Posterior vena cava (tissue), 2 donors: ENCODE measurements at places on chromosomes 1 and 21.

DNA sequence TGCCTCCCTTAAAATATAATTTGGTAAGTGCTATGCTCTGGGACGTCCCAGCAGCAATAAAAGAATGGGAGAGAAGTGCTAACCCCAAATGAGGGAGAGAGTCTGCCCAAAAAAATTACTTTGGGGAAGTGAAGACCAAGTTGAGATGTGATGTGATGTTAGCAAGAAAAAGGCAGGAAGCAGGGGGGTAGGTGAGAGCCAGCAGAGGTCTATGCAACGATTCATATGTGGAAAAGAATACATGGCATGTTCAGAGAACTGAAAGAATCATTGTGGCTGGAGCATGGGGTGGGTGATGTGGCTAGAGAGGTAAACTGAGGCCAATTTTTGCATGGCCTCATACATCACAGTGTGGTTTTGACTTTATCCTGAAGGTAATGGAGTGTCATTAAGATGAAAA, 5.6 kb upstream of the CTPS1 start:
- no peak for DNase-seq

DNA sequence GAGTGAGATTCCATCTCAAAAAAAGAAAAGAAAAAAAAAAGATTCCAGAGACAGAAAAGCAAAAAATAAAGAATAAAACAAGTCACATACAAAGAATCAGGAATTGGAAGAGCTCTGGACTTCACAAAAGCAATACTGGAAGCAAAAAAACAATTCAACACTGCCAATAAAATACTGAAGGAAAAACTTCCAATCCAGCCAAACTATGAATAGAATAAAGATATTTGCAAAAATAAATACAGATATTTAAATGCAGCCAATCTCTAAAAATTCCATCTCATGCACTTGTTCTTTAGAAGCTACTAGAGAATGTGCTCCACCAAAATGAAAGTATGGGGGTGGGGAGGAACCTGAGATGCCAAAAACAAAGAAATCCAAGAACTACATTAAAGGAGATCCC, 29.4 kb upstream of the RBM34 start:
- no peak for DNase-seq

DNA sequence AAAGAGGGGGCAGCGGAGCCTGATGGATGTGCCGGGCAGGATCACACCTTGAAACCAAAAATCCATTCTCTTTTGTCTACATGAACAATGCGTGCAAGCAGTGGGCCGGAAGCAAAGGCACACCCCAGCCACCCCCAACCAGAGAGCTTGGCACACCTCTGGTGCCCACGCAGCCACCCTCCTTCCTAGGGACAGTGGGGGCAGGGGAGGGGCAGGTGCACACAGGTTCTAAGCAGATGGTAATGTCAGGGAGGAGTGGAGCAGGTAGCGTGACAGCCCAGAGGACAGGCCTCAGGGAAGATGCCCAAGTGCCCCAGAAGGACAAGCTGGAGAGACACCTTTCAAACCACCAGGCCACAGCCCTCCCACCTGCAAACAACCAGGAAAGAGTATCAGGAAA, 36.5 kb downstream of the SYF2 start:
- no peak for DNase-seq

GRCh38 chr1:191279266-191279800, 801.7 kb upstream of the BRINP3 start:
- no peak for DNase-seq

GRCh38 chr1:176566004-176566975, 103.3 kb downstream of the PAPPA2 start:
- no peak for DNase-seq

DNA sequence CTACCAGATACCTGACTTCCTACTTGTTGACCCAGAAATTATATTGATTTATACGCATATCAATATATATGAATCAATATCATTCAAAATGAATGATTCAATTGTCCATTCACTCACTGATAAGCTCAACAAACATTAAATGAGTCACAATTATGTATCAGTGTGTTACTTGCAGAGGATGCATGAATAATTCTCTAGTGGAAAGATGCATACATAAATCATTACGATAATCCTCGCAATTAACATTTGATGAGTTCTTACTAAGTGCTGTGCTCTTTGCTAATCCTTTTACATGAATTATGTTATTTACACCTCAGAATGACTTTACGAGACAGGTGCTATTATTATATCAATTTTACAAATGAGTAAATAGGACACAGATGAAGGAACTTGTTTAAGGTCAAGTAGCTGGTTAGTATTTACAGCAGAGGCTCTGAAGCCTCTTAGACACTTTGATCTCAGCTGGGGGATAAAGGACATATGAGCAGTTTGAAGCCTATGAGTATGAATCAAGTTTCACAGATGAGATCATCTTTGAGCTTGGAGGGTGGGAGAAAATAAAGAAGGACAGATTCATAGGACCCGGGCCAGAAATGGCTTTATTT, 112.8 kb upstream of the ADAMTS5 start:
- DNase-seq, result no peak

DNA sequence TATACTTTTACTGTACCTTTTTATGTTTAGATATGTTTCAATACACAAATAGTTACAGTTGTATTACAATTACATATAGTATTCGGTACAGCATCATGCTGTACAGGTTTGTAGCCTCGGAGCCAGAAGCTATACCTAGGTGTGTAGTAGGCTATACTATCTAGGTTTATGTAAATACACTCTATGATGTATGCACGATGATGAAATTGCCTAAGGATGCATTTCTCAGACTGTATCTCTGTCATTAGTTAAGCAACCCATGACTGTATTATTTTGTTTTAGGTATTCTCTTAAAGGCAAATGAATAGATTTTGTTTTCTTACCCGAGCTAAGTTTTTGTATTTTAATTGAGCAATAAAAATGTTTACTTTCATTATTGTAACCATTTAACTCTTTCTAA, 56.4 kb downstream of the SPATA17 start:
- DNase-seq, result no peak

DNA sequence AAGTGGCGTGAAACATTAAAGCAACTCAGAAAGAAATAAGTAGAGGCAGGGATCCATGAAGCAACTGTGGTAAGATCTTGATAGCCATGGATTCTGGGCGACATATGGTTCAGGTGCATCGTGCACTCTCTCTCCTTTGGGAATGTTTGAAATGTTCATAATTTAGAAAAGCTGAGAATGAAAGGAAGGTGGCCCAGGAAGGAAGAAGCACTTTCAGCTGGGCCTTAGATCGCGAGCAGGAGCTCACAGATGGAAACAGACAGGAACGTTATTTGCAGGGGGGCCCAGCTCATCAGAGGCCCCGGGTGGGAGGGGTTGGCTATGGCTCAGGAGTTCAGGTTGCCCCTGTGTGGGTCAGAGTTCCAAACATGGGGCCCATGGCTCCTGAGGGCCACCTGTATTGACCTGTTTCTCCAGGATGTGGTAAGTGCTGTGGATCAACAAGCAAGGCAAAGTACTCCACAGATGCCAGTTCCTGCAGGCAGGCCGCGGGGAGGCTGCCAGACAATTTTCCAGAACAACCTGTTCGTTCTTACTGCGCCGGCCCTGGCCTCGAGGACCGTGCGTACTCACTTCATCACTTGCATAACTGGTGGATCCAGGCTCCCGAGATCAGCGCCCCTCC, 253.2 kb downstream of the TOMM20 start:
- no peak for DNase-seq

- peak; percentile 86 for DNase-seq
Observed at GRCh38 chr1:9494936-9495758, 44.1 kb upstream of the SLC25A33 start.

DNA sequence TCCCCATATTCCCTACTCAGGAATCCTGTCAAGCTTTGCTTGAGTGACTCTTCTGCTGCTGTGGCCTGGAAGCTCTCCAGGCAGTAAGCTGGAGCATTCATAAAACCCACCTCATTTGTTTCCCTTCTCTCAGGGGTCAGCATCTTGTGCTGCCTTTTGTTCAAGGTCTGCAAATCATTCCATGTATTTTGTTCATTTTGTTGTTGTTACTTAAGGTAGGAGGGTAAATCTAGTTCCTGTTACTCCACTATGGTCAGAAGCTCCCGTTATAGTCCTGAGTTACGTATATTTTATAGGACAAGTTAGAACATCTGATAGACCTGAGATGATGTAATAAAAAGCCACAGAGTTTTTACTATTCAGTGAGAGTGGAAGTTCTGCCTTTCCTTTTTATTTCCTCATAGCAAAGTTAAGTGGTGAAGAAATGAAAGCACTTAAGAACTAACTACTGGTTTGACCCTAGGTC, 9.9 kb downstream of the SYNJ1 start:
- DNase-seq, result no peak

GRCh38 chr1:10960411-10961299, 51.8 kb upstream of the TARDBP start:
- DNase-seq, result peak; percentile 93

DNA sequence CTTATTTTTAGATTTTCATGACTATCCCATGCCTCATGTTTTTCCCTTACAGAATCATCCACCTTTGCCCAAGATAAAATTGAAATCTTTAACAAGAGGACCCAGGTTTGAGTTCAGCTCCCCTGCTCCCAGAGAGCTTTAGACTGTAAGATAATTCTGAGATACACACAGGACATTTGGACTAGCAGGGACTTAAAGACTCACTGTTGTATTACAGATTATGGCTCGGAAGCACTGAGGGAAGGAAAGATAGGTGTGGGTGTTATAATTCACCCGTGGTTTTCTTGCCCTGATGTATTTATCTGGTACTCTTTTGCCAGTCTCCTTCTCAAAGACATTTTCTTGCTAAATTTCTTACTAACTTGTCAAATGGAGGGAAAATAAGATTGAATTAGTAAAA, 149.7 kb downstream of the DHRS3 start:
- DNase-seq, result no peak

- no peak for DNase-seq
Observed at GRCh38 chr1:209962856-209963255, 24.8 kb downstream of the SYT14 start.

- no peak for DNase-seq
Observed at GRCh38 chr21:17911628-17912027, 92.5 kb upstream of the C21orf91 start.
